NCI-H1105 (cell line): ENCODE measurements at places on chromosomes 13 and 19.

- DNase-seq: no peak
Measured at GRCh38 chr19:15812060-15812722, 3.3 kb downstream of the OR10H1 start.

DNA sequence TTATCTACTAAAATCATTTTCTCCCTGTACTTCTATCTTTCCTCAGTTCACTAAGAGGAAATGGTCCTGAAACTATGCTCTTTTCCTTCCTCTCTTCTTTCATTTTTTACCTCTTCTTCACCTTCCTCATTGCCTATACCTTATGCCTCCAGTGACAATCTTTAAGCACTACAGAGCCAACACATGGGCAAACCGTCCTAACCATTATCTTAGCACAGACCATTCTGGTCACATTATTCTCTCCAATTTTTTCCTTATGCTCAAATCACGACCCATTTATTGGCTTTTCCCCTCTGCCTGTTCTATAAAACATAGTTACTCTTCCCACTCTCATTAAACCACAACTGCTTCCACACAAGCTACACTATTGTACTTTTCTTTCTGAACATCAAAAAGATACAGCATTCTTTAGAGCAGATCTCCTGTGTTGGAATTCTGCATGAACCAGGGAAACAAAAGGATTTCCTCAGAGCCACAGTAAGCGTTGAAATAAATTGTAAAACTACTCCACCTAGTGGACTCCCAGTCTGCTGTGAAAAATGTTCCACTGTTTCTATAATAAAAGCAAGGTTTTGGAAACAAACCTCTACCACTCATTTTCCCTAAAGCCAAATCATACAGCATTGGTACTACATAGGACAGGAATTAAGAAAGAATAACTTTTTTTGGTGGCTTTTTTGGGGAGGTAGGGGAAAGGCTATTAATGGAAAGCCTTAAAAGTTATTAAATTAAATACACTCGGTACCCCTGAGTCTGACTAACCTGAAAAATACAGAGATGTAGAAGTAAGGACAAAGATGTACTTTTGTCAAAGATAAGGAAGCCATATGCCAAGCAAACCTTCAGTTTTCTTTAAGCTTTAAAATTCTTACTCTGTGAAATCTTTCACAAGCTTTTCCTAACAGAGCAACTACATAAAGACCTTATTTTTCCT lies 19.5 kb downstream of the NUFIP1 start:
- peak; percentile 32 for DNase-seq

GRCh38 chr13:20814224-20814910 lies 40.6 kb upstream of the EEF1AKMT1 start:
- DNase-seq: peak; percentile 40

DNA sequence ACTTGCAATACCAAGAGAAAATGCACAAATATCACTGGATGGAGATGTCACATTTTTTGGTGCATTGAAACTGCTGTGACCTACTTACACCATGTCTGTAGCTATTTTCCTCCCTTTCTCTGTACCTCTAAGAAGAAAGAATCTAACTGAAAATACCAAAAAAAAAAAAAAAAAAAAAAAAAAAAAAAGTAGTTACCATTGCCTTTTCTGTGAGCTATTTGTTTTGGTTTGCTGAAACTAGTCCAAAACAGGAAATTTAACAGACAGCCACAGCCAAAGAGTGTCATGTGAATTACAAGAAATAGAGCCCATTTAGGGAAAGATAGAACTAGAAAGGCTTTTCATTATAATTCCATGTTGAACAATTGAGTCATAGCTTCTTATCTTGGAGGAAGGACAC lies 37.3 kb downstream of the TNFSF13B start:
- no peak for DNase-seq

- DNase-seq: no peak
Measured at GRCh38 chr13:85317781-85318180, 481.4 kb downstream of the SLITRK6 start.

DNA sequence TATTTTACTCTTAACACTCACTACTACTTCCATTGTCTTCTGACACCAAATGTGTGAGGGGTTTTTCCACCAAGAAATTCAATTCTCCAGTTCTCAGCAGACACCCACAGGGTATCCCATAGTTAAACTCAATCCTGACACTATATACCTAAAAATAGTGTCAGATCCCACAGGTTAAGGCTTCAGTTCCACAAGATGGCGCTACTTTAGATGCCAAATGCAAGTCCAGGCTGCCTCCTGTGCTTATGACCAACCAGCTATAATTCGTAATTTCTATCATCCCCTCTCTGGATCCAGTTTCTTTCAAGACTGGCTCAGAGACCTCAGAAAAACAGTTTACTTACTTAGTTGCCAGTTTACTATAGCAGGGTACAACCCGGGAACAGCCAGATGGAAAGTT lies 1146.2 kb upstream of the SPRY2 start:
- DNase-seq: no peak

GRCh38 chr13:21476893-21477472 lies 17.9 kb upstream of the ZDHHC20 start:
- DNase-seq: no peak
